ENCODE measurements at places on chromosomes 12 and 14.

GRCh38 chr12:126457776-126458175 is 1392.5 kb downstream of the AACS start:
- no peak for DNase-seq

GRCh38 chr14:98507264-98507663 is 764.7 kb downstream of the BCL11B start:
- DNase-seq, result no peak

- DNase-seq, result peak; percentile 35
Measured at GRCh38 chr12:27779416-27779919, 565 bp upstream of the KLHL42 start.

- DNase-seq, result no peak
Measured at GRCh38 chr12:39329876-39330275, 113.0 kb downstream of the KIF21A start.

- DNase-seq, result no peak
Measured at GRCh38 chr12:44098786-44099185, 262.9 kb downstream of the TMEM117 start.

- DNase-seq, result no peak
Measured at GRCh38 chr12:34595749-34596733, 573.7 kb downstream of the ALG10 start.

- DNase-seq, result no peak
Measured at GRCh38 chr12:66240096-66240820, 51.2 kb downstream of the IRAK3 start.

GRCh38 chr12:21416511-21417121 is 20.8 kb upstream of the PYROXD1 start:
- DNase-seq, result no peak

DNA sequence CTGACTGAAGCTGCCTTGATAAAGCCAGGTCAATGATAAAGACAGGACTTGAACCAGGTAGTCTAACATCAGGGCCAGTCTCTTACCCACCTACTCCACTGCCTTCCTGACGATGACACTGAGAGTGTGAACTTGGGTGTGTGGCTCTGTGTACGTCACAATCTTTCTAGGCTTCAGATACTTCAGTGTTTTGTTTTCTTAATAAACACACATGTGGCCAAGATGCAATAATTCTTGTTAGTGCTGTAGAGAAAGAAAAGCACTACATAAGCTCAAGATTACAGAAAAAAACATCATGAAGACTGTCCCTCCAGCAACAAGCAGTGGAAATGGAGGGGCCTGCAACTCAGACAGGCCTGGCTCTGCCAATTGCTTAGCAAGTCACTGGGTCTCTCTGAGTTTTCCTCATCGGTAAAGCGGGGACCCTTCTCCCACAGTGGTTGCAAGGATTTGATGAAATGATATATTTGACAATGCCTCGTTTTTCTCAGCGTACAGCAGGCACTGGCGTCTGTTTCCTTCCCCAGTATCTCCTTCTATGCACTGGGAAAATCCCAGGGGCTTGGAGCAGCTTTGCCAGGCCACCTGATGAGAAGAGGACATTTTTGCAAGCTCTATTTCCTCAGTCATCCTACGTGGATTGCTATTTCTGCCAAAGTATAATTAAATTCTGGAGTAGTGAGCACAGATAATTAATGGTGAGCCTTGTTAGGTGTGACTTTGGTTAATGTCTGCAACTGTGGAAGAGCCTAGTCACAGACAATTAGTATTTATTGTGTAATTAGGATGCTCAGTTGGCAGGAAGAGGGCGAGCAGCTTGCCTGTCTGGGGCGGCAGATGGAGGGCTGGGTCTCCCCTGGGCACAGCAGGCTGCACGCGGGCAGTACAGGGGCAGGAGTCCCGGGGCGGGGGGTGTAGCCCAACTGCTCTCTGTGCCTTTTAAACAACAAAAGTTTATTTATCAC is 55.8 kb upstream of the CHGA start:
- no peak for DNase-seq

- DNase-seq, result no peak
Measured at GRCh38 chr14:70448633-70449340, 3.2 kb upstream of the ADAM21 start.

DNA sequence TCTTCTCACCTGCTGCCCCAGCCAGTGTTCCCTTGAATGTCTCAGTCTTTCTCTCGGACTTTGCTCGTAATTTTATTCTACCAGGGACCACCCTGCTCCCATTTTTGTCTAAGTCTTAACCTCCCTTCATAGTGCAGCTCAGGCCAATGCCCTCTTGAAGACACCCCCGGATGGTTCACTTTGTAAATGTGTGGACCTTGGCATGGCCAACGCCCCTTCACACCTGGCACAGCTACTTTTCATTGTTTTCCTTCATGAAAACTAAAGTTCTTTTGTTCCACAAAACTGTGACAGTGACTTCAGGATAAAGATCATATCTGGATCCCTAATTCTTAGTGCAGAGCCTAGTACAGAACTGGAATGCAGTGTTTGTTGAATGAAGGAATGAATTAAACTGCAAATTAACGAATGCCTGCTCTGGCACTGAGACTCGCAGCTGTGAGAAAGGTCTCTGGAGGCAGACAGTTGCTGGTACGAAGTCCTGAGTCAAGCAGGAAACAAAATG is 3.5 kb upstream of the RNASE4 start:
- no peak for DNase-seq

- DNase-seq, result no peak
Measured at GRCh38 chr14:92449404-92450181, 64.0 kb upstream of the RIN3 start.

DNA sequence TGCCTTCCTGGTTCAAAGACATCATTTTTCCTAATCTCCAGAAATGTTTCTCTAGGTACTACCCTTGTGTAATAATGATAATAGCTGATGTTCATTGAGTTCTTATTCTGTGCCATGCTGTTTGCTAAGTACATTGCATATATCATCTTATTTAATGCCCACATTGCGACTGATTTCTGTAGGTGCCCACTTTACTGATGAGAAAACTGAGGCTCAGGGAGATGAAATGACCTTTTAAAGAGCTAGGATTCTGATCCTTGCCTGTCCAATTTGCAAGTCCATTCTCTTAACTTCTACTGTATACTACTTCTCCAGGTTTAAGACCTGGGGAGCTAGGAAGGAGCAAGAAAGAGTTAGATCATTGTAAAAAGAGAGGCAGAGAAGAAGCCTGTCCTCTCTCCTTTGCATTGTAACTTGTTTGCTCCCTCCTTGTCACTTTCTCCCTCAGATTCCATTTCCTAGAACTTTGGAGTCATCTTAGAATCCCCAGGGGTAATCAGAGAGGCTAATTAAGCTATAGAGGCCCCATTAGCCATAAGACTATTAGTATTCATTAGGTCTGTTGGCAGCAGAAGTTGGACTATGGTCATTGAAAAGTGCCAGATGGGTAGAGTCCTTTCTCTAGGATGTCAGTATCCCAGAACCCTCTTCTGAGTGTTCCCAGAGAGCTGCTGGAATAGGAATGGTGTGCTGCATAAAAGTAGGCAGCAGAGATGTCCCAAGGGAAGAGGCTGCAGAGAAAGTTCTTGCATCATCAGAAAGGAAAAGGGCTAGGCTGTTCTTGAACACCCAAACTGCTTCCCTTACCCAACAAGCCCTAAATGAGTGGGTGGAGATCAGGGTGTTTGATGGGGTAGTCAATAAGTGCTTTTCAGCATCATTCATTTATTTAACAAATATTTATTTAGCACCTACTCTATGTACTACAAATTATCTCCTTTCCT is 3.1 kb downstream of the DGKA start:
- no peak for DNase-seq

- DNase-seq, result no peak
Measured at GRCh38 chr14:33469898-33470297, 481.0 kb downstream of the EGLN3 start.

- DNase-seq, result no peak
Measured at GRCh38 chr14:55265197-55265596, 6.0 kb upstream of the FBXO34 start.

- peak; percentile 26 for DNase-seq
Measured at GRCh38 chr12:9331218-9331626, 123.0 kb upstream of the PZP start.

DNA sequence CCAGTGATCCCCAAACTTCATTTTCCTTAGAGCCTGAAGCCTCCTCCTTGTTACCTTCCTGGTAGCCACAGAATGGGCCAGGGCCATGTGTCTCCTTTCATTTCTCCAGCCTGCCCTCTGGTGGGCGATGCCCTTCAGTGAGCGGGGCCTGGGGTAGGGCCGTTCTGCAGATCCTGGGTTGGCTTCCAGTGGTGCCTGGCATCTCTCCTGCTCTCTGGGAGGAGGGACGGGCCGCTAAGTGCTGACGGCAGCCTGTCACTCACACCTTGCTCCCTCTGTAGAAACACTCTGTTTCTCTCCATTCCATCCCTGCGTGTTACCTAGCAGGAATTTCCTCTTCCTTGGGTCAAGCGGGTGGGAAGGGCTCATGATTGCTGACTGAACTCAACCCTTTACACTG is 232.1 kb downstream of the CACNA1C start:
- DNase-seq, result peak; percentile 10

- no peak for DNase-seq
Measured at GRCh38 chr12:92955997-92956663, 27.0 kb upstream of the EEA1 start.

- DNase-seq, result no peak
Measured at GRCh38 chr14:70714055-70714550, 72.4 kb downstream of the TTC9 start.

- DNase-seq, result no peak
Measured at GRCh38 chr12:10718279-10718821, 4.8 kb downstream of the YBX3 start.

GRCh38 chr14:39265033-39265432 is 31.3 kb downstream of the MIA2 start:
- DNase-seq, result no peak

GRCh38 chr12:120468821-120469449 is 613 bp downstream of the SRSF9 start:
- DNase-seq, result peak; percentile 76

- DNase-seq, result peak; percentile 27
Measured at GRCh38 chr14:105317546-105317945, 3.0 kb downstream of the PACS2 start.

- DNase-seq, result no peak
Measured at GRCh38 chr14:76022991-76023390, 37.4 kb downstream of the IFT43 start.

DNA sequence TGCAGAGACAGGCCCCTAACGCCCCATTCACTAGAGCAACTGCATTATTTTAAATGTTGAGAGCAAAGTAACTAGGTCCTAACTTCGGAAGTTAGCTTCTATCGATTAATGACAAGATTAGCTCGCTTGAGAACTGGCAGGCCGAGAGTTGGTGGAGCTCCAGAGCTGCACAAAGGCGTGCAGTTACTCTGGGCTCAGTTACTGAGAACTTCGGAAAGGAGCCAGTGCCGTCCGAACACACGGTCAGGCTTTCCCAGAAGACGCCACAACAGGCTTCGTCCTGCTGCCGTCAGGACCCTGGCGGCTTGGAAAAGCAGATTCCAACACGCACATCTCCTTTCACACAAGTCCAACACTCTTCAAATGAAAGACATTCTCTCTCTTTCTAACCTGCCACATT is 45.4 kb upstream of the TESC start:
- DNase-seq, result peak; percentile 28

- DNase-seq, result no peak
Measured at GRCh38 chr12:104610513-104611235, 153.9 kb downstream of the CHST11 start.

GRCh38 chr14:46322730-46323403 is 328.7 kb downstream of the RPL10L start:
- no peak for DNase-seq

- DNase-seq, result no peak
Measured at GRCh38 chr14:56211844-56212243, 93.6 kb downstream of the PELI2 start.

- DNase-seq, result no peak
Measured at GRCh38 chr12:52402873-52403540, 3.1 kb downstream of the KRT82 start.

DNA sequence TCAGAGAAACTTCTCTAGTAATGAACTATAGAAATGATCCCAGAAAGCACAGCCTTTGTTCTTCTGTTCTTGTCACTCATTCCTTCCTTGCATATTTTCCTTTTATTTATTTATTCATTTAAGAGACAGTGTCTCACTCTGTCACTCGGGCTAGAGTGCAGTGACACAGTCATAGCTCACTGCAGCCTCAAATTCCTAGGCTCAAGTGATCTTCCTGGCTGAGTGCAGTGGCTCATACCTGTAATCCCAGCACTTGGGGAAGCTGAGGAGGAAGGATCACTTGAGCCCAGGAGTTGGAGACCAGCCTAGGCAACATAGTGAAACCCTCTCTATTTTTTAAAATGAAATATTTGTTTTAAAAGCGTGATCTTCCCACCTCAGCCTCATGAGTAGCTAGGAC is 11.5 kb downstream of the TECPR2 start:
- no peak for DNase-seq

DNA sequence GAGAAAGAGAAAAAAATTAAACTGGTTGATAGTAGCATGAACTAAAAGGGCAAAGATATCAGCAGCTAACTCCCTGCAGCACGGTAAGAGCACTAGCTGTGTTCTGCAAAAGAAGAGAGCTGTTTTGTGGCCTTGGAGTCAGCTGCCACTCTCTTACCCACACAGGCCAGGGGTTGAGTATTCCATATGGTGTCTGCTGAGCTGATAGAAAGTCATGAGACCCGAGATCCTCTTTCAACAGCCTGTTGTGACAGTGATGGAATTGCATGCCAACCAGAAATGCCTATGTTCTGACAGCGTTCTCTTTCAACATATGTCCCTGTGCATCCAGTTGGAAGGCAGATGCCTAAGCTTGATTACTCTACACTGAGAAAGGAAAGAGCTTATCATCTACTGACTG is 39.9 kb downstream of the TMTC1 start:
- no peak for DNase-seq

- no peak for DNase-seq
Measured at GRCh38 chr12:80293347-80293746, 150.7 kb upstream of the PTPRQ start.

GRCh38 chr14:56379956-56380355 is 199.6 kb upstream of the TMEM260 start:
- DNase-seq, result no peak

- no peak for DNase-seq
Measured at GRCh38 chr14:93337143-93337753, 4.4 kb upstream of the BTBD7 start.

- DNase-seq, result no peak
Measured at GRCh38 chr14:54606631-54607133, 39.8 kb downstream of the SAMD4A start.

DNA sequence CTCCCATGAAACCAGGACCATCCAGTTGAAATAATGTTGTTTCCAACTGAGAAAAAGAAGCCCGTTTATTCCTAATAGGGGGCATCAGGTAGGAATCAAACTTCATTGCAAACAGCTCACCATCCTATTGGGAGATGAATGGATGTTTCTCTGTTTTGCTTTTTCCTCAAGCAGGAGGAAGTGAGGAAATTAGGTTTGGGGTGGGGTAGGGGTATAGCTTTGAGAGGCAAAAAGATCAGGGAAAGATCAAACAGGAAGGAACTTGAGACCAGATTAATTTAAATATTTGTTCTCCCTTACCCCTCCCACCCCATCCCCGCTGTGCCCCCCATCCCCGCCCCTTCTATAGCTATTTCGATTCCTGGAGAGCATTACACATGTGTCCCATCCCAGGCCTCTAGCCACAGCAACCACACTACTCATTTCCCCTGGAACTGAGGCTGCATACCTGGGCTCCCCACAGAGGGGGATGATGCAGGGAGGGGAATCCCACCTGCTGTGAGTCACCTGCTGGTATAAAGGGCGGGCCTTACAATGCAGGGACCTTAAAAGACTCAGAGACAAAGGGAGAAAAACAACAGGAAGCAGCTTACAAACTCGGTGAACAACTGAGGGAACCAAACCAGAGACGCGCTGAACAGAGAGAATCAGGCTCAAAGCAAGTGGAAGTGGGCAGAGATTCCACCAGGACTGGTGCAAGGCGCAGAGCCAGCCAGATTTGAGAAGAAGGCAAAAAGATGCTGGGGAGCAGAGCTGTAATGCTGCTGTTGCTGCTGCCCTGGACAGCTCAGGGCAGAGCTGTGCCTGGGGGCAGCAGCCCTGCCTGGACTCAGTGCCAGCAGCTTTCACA is at the start of gene IL23A:
Gene IL23A (plus strand): TSS at position 577 of the 850 bp plus-strand sequence. CDS start 161 bp downstream, at position 738.
- DNase-seq, result no peak
